ENCODE measurements at places on chromosomes 6 and 20. TPM values are rescaled to one million over a fixed set of nuclear protein-coding genes. Genes with fewer than 3 reads are reported as not detected.

Gene ETV7
- not detected for total RNA-seq

Gene TOX2
- 9.2 TPM for total RNA-seq

Gene NEURL2
- 1.9 TPM for total RNA-seq

Gene SNAP25
- not detected for total RNA-seq

Gene ANKRD60
- total RNA-seq, result not detected

Gene TREML2
- not detected for total RNA-seq

Gene LHFPL5
- total RNA-seq, result not detected

Gene ATF6B
- total RNA-seq, result 20.7 TPM

Gene DACT2
- 7.8 TPM for total RNA-seq

Gene PRL
- not detected for total RNA-seq

Gene KIF25
- not detected for total RNA-seq

Gene C2
- total RNA-seq, result 2.2 TPM

Gene TMEM217
- 0.65 TPM for total RNA-seq

Gene PLEKHG1
- total RNA-seq, result 6.5 TPM

Gene C6orf141
- total RNA-seq, result not detected

Gene TTK
- 11.2 TPM for total RNA-seq

Gene SLC17A3
- total RNA-seq, result not detected

Gene BMP6
- 30.6 TPM for total RNA-seq

Gene PTK6
- not detected for total RNA-seq

Gene TRERF1
- 2.9 TPM for total RNA-seq

Gene STMND1
- not detected for total RNA-seq

Gene ARG1
- total RNA-seq, result not detected

Gene PRSS16
- not detected for total RNA-seq

Gene LY6G6F
- not detected for total RNA-seq

Gene FGD2
- total RNA-seq, result not detected

Gene RAET1L
- total RNA-seq, result not detected

Gene BPIFB2
- not detected for total RNA-seq

Gene NOTCH4
- 5.0 TPM for total RNA-seq

Gene CLVS2
- not detected for total RNA-seq

Gene RARS2
- total RNA-seq, result 33.9 TPM

Gene OR12D3
- not detected for total RNA-seq

Gene ZBP1
- total RNA-seq, result not detected

Gene ERVFRD-1
- not detected for total RNA-seq

Gene TBXT
- total RNA-seq, result not detected

Gene PDYN
- not detected for total RNA-seq

Gene ENPP4
- total RNA-seq, result 0.36 TPM

Gene MAP1LC3A
- 94.8 TPM for total RNA-seq

Gene NKAPL
- total RNA-seq, result 0.36 TPM

Gene MAP7
- total RNA-seq, result 0.90 TPM

Gene ABHD16B
- not detected for total RNA-seq

Gene CLIC1
- total RNA-seq, result 525 TPM

Gene MCM9
- 13.5 TPM for total RNA-seq

Gene PARD6B
- total RNA-seq, result 0.32 TPM

Gene HRH3
- total RNA-seq, result not detected

Gene PPIL1
- total RNA-seq, result 16.1 TPM

Gene SLC22A2
- total RNA-seq, result not detected

Gene PLN
- total RNA-seq, result not detected

Gene RFX6
- total RNA-seq, result not detected

Gene CST4
- not detected for total RNA-seq

Gene GSTA2
- total RNA-seq, result not detected

Gene SIRPB1
- total RNA-seq, result 2.2 TPM

Gene BPIFA1
- not detected for total RNA-seq

Gene CLPSL1
- total RNA-seq, result not detected

Gene BLOC1S5
- 7.0 TPM for total RNA-seq

Gene IRF4
- total RNA-seq, result not detected

Gene TINAG
- total RNA-seq, result not detected

Gene RAMACL
- total RNA-seq, result 0.72 TPM
